ENCODE measurements at places on chromosomes 3 and 15. TPM values are rescaled to one million over a fixed set of nuclear protein-coding genes. Genes with fewer than 3 reads are reported as not detected.

CHDH gene
- 16.4 TPM for total RNA-seq

GALK2 gene
- total RNA-seq: 56.4 TPM

SLC28A1 gene
- total RNA-seq: not detected

ST3GAL6 gene
- total RNA-seq: 37.5 TPM

SYNM gene
- 71.3 TPM for total RNA-seq

C3orf49 gene
- total RNA-seq: not detected

PCYT1A gene
- 52.9 TPM for total RNA-seq

CCDC39 gene
- 4.2 TPM for total RNA-seq

DCP1A gene
- total RNA-seq: 18.6 TPM

FAM81A gene
- total RNA-seq: 51.0 TPM

IL5RA gene
- not detected for total RNA-seq

CLDN16 gene
- total RNA-seq: 1.6 TPM

GOLGA8N gene
- total RNA-seq: 16.3 TPM

HRG gene
- total RNA-seq: not detected

GHSR gene
- not detected for total RNA-seq

PTH1R gene
- 29.8 TPM for total RNA-seq

ZNF502 gene
- total RNA-seq: 4.3 TPM

CLCN2 gene
- 32.4 TPM for total RNA-seq

TNFSF10 gene
- total RNA-seq: 2.0 TPM

FETUB gene
- 0.44 TPM for total RNA-seq
